ENCODE measurements at places on chromosomes 1 and 21. TPM values are rescaled to one million over a fixed set of nuclear protein-coding genes. Genes with fewer than 3 reads are reported as not detected.

LGALS8 gene
- 48.0 TPM for total RNA-seq

NT5C1A gene
- not detected for total RNA-seq

RNU1-3 gene
- total RNA-seq = under 0.01 TPM

DNAJC28 gene
- total RNA-seq = 2.0 TPM

DNA sequence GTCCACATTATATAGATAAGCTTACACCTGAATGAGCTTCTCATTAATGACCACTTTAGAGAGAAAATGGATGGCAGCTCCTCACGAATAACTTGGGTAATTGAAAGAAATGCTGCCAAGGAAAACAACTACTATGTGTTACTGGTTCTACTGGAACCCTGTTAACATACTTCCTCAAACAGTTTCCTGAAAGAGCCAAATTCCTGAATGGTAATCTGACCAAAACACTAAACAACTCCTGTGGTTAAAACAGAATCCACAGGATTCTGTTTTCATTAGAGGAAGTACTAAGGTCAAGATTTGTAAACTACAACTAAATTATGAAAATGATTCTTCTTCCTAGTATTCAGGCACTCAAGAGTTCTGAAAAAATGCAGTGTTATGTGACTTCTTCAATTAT lies 107.2 kb downstream of the DNM3 start:
- no peak for DNase-seq

GRCh38 chr1:19344372-19344810 lies 32.3 kb downstream of the SLC66A1 start:
- peak; percentile 47 for DNase-seq

DNA sequence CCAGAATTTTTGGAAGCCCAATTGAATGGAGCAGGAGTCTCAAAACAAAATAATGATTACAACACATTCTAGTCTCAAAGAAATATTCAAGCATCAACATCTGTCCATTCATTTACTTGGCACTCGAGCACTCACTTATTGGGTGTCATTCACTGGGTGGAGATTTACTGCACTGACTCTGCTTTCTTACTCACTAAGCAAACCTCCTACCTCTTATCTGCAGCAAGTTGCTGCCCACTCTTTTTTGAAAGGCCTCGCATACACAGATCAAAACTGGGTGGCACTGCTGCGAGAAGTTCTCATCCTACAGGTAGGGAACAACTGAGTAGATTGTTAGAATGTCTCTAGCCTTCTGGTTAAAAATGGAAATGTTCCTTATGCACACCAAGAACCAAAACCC lies 18.0 kb downstream of the RHBDL2 start:
- DNase-seq = no peak

DNA sequence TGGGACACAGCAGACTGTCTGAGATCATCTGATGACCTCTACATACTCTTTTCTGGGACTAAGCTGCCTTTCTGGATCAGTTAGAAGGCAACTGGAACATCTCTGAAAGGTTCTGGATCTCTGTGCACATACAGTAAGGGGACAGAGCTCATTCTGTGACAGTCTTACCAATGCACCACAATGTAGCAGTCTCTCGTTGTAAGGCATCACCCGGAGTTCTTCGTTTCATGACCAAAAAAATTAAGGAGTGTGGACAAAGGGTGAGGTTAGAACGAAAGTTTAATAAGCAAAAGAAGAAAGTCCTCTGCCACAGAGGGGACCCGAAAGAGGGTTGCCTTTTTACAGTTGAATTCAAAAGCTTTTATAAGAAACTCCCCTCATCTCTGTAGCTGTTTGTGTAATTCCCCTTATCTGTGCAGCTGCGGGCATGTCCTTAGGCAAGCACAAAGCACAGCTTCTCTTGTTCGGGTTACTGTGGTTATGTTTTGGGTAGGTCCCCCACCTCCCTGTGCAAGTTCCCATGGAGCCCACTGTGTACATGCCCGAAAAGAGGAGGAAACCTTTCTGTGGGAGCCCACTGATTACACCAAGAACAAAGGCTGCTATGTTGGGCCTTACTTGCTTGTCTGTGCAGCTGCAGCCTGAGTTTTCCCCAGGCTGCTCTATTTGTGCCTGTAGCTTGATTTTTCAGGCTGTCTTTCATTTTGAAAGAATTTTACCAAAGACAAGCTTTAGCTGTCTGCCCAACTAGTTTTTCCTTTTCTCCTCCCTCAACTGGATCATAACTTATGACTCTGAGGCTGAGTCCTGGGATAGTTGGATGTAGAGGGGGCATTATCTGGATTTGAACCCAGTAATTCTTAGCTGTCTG lies 53.1 kb upstream of the CACNA1E start:
- peak; percentile 28 for DNase-seq

GRCh38 chr1:220339581-220339980 lies 67.3 kb upstream of the RAB3GAP2 start:
- DNase-seq = peak; percentile 28

- no peak for DNase-seq
These were observed 172.0 kb downstream of the CDC7 start for GRCh38 chr1:91672601-91673161.
